ENCODE measurements at places on chromosomes 3 and 15. TPM values are rescaled to one million over a fixed set of nuclear protein-coding genes. Genes with fewer than 3 reads are reported as not detected.
A peak's percentile ranks its signal among the peaks of the same experiment; 100 is the strongest.

LRRC15 gene
- total RNA-seq: 0.12 TPM

DNA sequence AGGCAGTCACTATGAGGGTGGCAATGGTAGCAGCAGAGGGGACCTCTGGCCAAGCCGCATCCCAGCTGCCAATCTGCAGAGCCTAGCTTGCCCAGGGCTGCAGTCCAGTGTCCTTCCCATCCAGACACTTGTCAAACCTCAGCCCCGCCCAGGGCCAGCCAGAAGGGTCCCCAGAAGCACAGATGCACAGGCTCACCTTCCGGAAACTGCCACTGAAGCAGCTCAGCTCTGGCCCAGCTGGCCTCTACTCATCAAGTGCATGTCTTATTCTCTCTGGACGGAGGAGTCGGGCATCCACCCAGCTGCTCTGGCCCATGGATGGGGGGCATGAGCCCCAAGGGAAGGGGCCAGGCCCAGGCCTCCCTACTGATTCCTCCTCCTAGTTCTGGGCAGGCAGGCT, 69.2 kb downstream of the DNAJB8 start:
- no peak for DNase-seq
- H3K36me3 ChIP-seq: no peaks in the 10 kb centered on the region
- no peak overlapping the region for H3K27ac ChIP-seq
- no peaks in the 10 kb centered on the region for H3K27me3 ChIP-seq

DNA sequence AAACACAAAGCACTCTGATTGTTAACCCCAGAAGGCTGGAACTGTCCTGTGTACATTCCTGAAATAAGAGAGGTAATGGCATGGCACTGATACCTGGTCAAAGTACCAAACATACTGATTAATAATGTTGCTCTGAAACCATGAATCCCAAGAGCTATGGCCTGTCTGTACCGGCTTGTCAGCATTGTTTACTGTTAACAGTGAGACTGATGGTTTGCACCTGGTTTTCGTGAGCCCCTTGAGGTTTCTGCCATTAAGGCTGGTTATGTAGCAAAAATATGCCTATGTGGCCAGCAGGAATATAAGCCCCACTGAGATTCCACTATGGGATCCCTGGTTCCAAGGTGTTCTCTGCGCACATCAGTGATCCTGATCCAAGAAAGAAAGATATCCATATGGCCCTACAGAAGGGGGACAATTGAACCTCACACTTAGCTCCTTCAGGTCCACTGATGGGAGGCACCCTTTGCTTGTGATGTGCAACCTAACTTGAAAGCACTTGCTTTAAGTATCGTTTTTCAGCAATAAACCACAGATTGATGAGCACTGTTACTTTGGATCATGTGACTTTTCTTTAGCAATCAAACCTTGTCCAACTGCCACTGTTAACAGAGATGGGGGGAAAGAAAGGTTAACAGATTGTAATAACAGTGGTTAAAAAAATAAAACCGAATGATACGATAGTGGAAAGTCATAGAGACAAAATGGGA, 65.2 kb downstream of the TBL1XR1 start:
- H3K27ac ChIP-seq: no peak overlapping the region
- no peaks in the 10 kb centered on the region for H3K36me3 ChIP-seq
- no peaks in the 10 kb centered on the region for H3K4me1 ChIP-seq
- DNase-seq: no peak
- H3K27me3 ChIP-seq: no peaks in the 10 kb centered on the region

DNA sequence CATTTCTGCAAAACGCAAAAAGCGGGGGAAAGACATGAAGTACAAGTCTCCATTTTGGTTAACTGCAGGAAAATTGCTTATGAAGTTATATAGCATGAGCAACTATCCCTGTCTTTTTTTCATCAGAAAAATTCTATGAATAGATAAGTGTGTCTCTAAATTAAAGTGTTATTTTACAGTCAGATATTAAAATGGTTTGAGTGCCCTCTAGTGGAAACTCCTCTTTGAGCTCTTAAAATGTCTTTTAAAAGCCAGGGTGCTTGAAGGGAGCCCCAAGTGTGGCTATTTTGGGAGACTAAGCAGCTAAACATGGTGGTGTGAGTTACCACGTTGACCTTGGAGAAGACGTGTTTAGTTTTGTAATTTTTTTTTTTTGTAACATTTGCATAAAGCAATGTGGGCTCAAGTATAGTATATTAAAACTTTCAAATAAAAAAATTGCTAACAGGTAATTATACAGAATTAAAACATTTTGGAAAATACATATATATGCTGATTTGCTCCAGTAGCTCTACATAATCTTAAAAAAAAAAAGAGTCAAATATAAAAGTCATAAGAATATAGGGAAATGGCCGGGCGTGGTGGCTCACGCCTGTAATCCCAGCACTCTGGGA, 77.2 kb downstream of the PPP2R3A start:
- no peaks in the 10 kb centered on the region for H3K4me1 ChIP-seq
- no peak for DNase-seq
- H3K27ac ChIP-seq: no peak overlapping the region

PPM1L gene
- total RNA-seq: 38.2 TPM

GRCh38 chr3:14837878-14838258, 19.1 kb downstream of the FGD5 start:
- no peak overlapping the region for H3K4me3 ChIP-seq
- H3K36me3 ChIP-seq: no peaks in the 10 kb centered on the region
- peaks cover 57% of the 10 kb centered on the region for H3K4me1 ChIP-seq
- DNase-seq: peak; percentile 46
- peak overlapping the region; percentile 44 for H3K27ac ChIP-seq

DNA sequence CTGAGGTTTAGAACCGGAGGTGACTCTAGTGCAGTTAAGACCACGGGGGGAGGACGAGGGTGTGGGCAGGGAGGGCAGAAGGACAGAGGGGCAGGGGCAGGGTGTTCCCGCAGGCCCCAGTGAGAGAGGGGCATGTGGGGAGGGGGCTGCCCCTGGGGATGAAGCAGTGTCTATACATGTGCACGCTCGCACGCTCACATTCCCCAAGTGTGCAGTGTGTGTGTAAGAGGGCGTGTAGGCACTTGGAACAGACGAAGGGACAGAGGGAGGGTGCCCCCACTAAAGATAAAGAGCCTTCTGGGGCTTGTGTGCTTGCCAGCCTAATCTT, 69.5 kb upstream of the MEF2A start:
- DNase-seq: no peak
- H3K27me3 ChIP-seq: no peaks in the 10 kb centered on the region
- H3K4me1 ChIP-seq: no peaks in the 10 kb centered on the region
- H3K4me3 ChIP-seq: no peak overlapping the region

DNA sequence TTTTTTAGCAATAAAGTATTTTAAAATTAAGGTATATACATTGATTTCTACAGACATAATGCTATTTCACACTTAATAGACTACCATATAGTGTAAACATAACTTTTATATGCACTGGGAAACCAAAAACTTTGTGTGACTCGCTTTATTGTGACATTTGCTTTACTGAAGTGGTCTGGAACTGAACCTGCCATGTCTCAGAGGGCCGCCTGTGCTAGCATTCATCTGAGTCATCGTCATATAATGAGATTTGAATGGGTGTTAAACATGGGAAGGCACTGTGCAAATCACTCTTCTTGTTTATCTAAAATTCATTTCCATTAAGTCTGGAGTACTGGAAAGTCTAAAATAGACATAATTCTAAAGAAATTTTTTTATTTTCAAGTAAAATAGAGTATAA, 12.9 kb downstream of the EIF2AK4 start:
- H3K36me3 ChIP-seq: peaks cover 68% of the 10 kb centered on the region
- H3K27ac ChIP-seq: no peak overlapping the region
- no peak for DNase-seq
- no peak overlapping the region for H3K4me3 ChIP-seq
- no peaks in the 10 kb centered on the region for H3K27me3 ChIP-seq

GRCh38 chr15:41794081-41794480, 19.8 kb downstream of the MAPKBP1 start:
- no peaks in the 10 kb centered on the region for H3K36me3 ChIP-seq
- H3K27me3 ChIP-seq: no peaks in the 10 kb centered on the region
- no peak overlapping the region for H3K4me3 ChIP-seq
- H3K27ac ChIP-seq: no peak overlapping the region

VPS8 gene
- total RNA-seq: 101 TPM

KNG1 gene
- 0.17 TPM for total RNA-seq

Data from heart left ventricle (tissue), 16 donors.